ENCODE measurements at places on chromosomes 12 and 14.

DNA sequence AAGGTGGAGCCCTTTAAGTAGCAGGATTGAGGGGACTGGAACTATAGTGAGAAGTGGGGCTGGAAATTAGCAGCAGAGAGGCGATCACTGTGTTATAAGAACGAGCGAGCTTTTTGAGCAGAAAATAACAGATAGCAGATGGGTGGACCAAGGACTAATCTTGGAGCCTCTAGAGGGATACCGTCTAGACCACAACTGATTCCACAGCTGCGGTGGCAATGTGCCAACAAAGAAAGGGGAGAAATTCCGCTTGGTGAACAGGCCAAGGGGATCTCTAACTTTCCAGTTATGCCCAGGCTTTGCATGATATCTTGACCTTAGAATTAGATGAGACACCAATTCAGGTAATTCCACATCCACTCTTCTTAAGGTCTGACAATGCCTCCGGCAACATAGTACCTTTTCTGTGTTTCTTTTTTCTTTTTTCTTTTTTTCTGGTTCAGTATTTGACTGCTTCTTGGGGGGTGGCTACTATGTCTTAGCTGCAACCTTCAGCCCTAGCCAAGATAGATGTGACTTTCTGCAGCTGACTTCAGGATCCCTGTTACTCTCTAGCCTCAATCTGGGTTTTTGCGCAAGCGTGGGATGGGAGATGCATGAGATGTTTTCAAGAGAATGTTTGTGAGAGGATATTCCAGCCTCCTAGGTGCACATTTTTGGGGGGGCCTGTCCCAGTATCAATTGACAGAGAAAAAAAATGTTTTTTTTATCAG, 143.4 kb upstream of the CPSF6 start:
- no peaks in the 10 kb centered on the region for H3K27me3 ChIP-seq
- no peak overlapping the region for H3K27ac ChIP-seq
- H3K4me1 ChIP-seq: no peaks in the 10 kb centered on the region
- no peak for DNase-seq
- H3K4me3 ChIP-seq: no peak overlapping the region

DNA sequence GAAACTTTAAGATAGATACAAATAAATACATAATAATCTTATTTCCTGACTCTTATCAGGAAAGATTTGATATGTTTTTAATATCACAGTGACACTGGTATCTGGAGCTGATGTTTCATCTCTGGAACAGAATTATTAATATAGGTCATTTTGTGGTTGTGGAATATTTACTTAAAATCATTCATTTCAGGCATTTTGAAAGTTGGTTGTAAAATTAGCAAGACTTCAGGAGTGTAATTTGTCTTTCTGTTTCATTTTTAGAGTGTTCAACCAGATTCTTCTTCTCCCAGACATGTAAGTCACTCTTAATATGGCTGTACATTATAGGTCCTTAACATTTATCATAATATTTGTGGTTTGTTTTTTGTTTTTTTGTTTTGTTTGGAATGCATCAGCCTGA, 115.7 kb downstream of the PCNX1 start:
- no peak overlapping the region for H3K4me3 ChIP-seq
- H3K27ac ChIP-seq: no peak overlapping the region
- H3K4me1 ChIP-seq: peaks cover 19% of the 10 kb centered on the region
- no peaks in the 10 kb centered on the region for H3K27me3 ChIP-seq
- DNase-seq: no peak

DNA sequence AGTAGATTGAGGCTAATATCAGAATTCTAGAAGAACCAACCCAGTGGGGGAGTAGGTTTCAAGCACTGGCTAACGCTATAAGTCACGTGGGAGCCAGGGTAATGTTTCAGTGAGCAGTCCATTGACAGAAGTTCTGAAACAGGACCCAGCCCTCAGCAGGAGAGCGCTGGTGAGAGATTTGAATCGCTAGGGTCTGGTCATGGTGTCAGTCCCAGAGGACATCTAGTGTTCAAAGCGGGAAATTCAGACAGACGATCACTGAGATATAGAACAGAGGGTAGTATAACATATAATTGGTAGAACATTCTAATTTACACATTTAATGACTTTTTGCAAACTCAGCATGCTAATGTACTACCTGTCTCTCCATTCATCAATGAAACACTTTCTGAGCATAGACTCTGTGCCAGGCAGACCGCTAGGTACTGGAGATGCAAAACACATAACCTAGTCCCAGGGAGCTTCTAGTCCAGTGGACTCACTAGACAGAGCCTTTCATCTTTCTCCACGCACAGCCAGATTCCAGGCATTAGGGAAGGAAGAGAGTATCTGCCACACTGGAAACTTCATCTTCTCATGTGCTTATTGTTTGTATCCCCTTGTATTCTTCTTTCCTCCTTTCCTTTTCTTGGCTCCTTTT, 35.4 kb upstream of the RNASE3 start:
- no peaks in the 10 kb centered on the region for H3K4me1 ChIP-seq
- DNase-seq: no peak
- no peak overlapping the region for H3K27ac ChIP-seq
- no peak overlapping the region for H3K4me3 ChIP-seq
- H3K36me3 ChIP-seq: no peaks in the 10 kb centered on the region
- no peaks in the 10 kb centered on the region for H3K27me3 ChIP-seq

DNA sequence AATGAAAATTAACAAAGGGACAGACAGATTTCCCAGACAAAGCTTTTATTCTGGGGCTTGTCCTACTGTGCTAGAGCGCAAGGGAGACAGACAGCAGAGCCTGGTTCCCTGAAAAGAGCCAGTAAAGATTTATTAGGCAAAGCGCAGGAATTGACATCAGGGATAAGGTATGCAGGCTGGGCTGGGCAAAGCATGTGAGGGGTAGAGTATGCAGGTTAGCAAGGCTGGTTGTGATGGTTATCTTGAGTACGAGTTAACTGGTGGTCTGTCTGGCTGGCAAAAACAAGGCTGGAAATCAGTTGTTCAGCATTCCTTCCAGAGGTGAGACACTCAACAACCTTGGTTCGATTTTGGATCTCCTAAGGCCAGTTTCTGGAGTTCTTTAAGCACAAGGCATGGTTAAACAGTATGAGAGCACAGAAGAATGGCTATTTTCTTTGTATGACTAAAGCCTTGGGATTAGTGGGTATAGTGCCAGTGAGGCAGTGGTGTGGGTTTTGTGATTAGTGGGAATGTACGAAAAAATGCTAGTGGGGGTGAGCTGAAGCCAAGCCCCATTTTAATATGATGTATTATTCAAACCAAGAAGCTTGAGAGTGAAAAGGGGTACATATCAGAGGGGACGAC, 30.9 kb downstream of the BTBD7 start:
- no peak overlapping the region for H3K4me3 ChIP-seq
- no peaks in the 10 kb centered on the region for H3K27me3 ChIP-seq
- no peaks in the 10 kb centered on the region for H3K36me3 ChIP-seq
- DNase-seq: no peak

DNA sequence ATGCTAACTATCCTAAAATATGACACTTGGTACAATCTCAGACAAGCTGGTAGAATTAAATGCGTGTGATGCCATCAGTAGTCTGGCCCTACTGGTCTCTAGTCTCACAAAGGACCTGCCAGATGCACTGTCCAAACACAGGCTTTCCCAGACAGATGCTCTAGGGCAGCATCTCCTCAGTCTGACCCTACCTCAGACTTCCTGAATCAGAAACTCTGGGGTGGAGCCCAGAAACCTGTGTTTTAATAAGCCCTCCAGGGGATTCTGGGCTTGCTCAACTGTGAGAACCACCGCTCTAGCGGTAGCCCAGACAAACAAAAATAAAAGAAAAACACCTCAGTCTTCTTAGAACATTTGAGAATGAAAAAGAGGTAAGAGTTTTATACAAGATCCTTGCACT, 48.0 kb downstream of the BDKRB1 start:
- H3K27me3 ChIP-seq: no peaks in the 10 kb centered on the region
- H3K36me3 ChIP-seq: no peaks in the 10 kb centered on the region
- H3K27ac ChIP-seq: no peak overlapping the region
- no peak overlapping the region for H3K4me3 ChIP-seq

DNA sequence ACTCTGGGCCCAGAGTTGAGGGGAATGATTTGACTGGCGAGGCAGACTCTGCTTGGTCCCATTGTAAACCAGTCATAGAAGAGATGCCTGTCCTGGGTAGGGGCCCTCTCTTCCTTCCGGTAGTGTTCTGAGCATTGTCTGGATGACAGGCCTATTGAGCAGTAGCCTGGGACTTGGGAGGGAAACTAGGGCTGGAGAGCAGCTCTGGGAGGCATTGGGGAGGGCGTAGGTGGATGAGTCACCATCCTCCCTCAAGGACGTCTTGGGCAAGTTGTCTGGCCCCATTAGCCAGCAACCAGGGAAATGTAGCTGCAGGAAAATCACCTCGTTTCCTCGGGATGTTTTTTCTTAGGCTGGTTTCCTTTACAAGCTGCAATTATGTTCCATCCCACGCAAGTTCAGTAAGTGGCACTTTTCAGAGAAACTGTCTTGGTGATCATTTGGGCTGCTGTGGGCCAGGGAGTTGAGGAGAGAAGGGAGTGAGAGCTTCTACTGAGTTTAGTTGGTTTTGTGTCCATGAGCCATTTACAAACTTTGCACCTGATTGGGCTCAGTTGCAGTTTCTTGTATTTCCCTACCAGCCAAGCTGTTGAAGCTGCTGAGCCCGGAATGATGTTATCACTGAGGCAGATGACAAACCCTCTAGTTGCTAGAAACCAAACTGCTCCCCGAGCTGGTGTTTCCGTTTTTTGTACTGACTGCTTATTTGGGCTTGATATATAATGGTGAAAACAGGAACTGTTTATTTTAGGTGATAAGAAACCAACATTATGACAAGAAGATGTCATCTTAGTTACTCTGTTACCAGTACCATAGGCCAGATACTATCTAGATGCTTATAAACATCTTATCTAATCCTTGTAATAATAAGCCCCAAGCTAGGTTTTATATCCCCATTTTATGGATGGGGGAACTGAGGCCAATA, 147.6 kb downstream of the CHST11 start:
- DNase-seq: peak; percentile 95
- peaks cover 46% of the 10 kb centered on the region for H3K4me1 ChIP-seq
- H3K27me3 ChIP-seq: no peaks in the 10 kb centered on the region
- H3K27ac ChIP-seq: peak overlapping the region; percentile 78
- H3K36me3 ChIP-seq: no peaks in the 10 kb centered on the region
